ENCODE measurements at places on chromosomes 12 and 14.

- no peak for DNase-seq
These were observed 349.1 kb upstream of the CCDC196 start for GRCh38 chr14:66137081-66137480.

GRCh38 chr14:88611878-88612277 lies 49.0 kb downstream of the ZC3H14 start:
- DNase-seq: no peak

DNA sequence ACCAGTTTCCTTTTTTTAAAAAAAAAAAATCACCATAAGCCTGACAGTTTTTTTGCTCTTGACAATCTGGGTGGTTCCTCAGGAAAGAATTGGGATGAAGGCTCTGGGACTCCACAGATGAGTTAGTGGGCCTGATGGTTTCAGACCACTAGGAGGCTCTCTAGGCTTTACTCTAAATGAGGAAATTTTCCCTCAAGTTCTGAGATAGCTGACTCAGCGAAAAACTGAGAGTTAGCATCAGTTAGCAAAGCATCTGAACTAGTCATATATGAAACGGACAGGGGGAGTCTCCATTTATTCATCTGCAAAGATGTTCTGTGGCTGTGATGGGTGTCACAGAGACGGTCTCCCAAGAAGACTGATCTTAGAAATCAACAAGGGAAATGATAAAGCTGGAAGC lies 314.3 kb upstream of the OR4E1 start:
- no peak for DNase-seq

DNA sequence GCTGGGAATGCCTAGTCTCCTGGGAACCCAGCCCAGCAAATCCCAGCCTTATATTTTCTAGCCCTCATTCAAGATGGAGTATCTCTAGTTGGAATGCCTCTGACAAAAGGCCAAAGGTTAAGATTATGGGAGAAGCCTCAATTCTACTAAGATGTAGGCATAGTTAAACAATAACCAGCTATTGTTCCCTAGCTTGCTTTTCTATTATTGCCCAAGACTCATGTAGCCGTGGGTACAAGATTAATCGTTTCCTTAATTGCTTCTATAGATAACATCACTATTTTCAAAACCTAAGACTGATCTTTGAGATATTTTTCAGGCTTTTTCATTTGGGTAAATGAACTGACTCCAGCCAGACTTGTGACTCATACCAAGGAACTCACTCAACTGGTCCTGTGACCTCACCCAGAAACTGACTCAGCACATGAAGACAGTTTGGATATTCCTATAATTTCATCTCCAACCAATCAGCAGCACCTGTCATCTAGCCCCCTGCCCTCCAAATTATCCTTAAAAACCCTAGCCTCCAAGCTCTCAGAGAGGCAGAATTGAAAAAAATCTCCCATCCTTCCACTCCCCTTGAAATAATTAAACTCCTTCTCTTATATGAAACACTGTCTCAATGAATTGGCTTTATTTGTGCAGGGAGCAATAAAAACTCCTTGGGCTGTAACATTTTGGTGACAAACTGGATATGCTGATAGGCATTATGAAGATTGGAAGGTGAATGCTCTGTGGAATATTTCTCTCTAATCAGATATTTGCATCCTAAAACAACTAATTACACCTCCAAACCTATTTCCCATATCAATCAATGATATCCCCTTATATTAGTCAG lies 589.0 kb downstream of the C12orf50 start:
- no peak for DNase-seq

GRCh38 chr12:47276621-47277309 lies 197.0 kb upstream of the AMIGO2 start:
- no peak for DNase-seq

GRCh38 chr14:99026471-99026870 lies 245.5 kb downstream of the BCL11B start:
- no peak for DNase-seq

DNA sequence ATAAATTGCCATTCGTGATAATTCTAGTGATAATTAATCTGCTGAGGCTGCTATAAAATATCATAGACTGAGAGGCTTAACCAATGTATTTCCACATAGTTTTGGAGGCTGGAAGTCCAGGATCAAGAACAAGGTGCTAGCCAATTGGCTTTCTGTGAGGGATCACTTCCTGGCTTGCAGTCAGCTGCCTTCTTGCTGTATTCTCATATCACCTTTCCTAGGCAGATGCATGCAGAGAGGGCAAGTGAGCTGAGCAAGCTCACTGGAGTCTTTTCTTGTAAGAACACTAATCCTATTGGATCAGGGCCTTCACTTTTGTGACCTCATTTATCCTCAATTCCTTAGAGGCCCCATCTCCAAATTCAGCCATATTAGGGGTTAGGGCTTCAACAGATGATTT lies 640.7 kb downstream of the DIO2 start:
- DNase-seq: no peak

GRCh38 chr12:117514016-117514415 lies 152.6 kb upstream of the NOS1 start:
- no peak for DNase-seq

GRCh38 chr12:21073822-21074460 lies 57.1 kb upstream of the SLCO1B1 start:
- no peak for DNase-seq

GRCh38 chr12:27279826-27280225 lies 35.7 kb downstream of the STK38L start:
- DNase-seq: no peak

DNA sequence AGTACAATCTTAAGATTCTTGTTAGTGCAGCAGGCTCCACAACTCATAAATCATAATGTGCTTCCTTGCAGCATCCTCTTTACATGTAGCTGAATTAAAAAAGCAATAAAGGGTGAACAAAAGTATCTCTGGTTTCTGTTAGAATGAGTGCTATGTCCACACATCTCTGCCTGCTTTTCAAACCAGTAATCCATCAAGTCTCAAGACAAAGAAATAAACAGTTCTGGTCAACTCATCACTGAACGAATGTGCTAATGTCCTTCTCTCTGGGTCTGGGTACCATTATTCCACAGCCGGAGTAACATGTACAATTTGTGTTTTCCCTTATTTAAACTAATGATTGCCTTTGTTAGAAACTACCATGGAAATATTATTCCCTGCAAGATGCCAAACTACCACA lies 273.0 kb upstream of the USP15 start:
- no peak for DNase-seq

DNA sequence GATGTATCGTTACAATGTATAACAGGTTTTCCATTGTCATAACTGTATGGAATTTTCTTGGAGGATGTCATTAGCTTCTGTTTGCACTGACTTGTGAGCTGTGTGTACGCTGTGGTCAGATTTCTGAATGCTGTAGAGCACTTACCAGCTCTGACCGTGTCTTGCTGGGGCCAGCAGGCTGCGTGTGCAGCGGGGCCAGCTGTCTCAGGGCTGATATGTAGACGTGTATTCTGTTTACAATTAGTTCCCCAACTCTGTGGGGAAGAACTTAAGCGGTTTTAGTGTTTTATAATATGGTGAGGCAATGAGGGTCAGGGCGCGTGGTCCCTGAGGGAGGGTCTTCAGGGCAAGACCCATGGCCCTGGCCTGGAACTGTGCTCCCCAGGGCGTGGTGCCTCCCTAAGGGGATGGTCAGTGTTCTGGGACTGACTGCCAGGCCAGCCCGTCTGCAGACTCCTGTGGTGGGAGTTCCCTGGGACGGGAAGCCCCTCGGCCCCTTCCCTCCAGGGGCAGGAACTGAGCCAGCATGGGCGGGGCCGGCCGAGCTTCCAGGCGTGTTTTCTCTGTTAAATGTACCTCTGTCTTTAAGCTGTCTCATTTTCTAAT lies 18.7 kb downstream of the XRCC3 start:
- no peak for DNase-seq

GRCh38 chr14:100842799-100843198 lies 16.9 kb downstream of the MEG3 start:
- no peak for DNase-seq

GRCh38 chr12:29519585-29520182 lies 22.2 kb upstream of the OVCH1 start:
- DNase-seq: no peak

DNA sequence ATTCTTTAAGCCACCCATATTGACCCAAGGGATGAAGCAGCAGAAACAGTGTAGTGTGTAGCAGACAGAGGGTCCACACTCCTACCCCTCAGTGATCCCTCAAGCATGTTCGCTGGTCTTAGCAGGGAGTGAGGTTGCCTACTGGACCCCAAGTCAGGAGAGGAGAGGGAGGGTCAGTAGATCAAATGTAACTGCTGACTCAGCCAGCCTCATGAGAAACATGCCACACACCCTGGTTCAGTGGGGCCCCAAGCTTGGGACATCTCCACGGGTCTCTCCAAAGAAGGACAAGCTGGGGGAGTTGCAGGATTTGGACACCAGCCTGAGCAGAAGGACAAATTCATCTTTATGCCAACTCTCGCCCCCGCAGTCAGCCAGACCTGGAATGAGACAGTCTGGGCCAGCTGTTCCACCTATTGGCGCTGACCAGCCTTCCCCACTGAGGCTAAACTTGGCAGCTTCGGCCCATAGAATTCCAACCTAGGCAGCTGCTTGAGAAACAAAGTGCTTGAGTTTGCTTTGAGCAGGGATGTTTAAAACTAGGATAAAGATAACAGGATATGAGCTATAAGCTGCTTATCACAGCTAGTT lies 66.0 kb upstream of the ACTN1 start:
- peak; percentile 80 for DNase-seq

DNA sequence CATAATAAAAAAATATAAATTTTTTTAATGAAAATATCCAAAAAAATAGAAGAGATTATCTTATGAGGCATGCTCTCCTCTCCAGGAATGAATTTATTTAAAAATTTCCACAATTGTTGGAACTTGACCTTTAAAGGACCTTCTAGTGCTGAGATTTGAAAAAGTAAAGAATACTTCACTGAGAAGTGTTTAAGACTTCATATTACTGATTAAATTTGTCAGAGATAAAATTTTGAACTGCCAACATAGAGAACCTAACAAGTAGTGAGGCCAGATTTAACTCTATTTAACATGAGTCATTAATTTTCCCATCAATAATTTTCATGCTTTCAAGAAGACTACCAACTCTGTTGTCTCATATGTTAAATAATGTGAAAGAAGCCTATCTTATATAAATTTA lies 14.5 kb downstream of the CAPRIN2 start:
- no peak for DNase-seq

GRCh38 chr12:45243963-45244362 lies 28.1 kb downstream of the ANO6 start:
- no peak for DNase-seq

DNA sequence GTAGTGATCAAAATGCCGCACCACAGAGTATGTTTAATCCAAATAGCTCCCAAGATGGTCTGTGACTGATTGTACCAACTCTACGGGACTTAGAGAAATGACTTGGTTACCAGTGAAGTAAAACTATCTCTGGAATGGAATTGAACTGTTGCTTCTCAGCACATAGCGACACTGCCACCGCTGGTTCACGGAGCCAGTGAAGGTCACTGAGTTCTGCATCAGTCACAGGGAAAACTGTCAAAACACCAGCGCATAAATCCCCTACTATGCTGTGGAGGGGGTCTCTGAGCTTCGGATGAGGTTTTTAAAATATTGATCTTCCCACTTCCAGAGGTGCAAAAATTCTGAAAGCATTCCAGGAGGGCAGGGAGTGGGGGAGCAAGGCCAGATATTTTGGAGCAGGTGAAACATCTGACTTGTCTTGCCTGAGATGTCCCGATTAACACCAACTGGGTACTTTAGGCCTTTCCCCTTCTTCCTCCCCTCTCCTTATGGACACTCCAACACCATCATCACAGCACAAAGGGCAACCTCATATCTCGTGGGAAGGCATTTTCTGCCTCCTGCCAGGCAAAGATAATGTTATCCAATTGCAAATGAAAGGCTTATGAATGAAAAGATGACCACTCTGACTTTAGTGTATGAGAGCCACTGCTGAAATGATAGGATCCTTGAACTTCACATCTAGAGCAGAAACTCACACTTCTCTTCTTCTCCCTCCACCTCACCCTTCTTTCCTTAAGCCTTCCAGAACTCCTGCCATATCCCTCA lies 2.0 kb upstream of the PLXNC1 start:
- DNase-seq: no peak

DNA sequence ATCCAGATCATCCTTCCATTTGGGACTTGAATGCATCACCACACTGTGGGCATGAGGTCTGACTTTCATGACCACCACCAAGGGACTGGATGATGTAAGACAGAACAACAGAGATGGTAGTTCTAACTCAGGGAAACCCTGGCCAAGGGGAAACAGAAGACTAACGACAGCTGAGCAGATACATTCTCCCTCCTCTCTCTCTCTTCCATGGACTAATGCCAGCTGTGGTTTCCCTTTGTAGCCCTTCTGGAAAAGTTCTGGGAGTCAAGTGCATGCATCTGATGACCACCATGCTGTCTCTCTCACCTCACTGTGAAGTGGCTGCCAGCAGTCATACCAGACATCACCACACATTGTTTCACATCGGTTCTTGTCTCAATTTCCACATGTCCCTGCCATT lies 3.4 kb downstream of the TAS2R30 start:
- DNase-seq: no peak

DNA sequence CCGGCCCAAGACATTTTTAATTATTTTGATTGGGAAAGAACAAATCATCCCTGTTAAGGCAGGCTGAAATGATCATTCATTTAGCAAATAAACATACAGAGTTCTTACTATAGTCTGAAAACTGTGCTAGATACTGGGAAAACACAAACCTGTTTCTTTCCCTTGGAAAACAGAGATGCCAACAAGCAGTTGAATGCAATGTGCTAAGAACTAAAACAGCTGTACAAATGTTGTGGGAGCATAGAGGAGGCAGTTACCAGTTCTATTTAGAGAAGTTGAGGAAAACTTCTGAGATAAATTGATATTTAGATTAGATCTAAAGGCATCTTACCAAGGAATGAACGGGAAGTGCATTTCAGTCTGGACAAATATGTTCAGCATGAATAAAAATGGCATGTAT lies 3.2 kb upstream of the NECAP1 start:
- DNase-seq: no peak

DNA sequence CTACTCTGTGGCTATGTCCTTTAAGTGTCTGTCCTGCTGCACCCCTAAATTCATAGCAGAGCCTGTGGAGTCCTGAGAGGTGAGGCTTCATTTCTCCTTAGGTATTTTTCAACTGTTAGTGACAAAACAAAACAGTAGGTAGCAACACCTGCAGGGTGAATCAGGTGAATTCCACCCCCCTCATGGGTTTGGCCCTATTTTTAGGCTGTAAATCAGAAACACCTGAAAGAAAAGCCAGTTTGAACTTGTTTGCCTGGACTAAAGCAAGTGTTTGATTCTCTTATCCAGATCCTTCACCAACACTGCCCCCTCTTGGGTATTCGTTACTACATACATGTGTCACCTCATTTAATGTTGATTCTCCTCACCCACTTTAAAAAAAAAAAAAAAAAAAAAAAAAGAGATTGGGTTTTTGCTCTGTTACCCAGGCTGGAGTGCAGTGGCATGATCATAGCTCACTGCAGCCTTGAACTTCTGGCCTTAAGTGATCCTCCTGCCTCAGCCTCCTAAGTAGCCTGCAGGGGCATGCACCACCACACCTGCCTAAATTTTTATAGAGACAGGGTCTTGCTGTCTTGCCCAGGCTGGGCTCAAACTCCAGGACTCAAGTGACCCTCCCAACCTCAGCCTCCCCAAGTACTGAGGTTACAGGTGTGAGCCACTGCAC lies 10.3 kb downstream of the TBPL2 start:
- DNase-seq: no peak

- DNase-seq: no peak
These were observed 198.4 kb downstream of the PHETA1 start for GRCh38 chr12:111170543-111170942.

GRCh38 chr14:92383805-92384204 lies 60.8 kb downstream of the SLC24A4 start:
- DNase-seq: no peak
